ENCODE measurements at places on chromosomes 12 and 14. TPM values are rescaled to one million over a fixed set of nuclear protein-coding genes. Genes with fewer than 3 reads are reported as not detected.

The COX6A1 gene
- 242 TPM for total RNA-seq

The CDH24 gene
- 3.4 TPM for total RNA-seq

The PACS2 gene
- total RNA-seq: 44.9 TPM

The DDN gene
- 0.69 TPM for total RNA-seq

The RNASE3 gene
- total RNA-seq: 2.7 TPM

The RNASE7 gene
- total RNA-seq: 0.79 TPM

The FZD10 gene
- total RNA-seq: 7.7 TPM

The RNF31 gene
- total RNA-seq: 24.2 TPM

The IL31 gene
- total RNA-seq: not detected

The CDCA3 gene
- 8.1 TPM for total RNA-seq

The ANP32D gene
- total RNA-seq: not detected

The PPP4R4 gene
- total RNA-seq: 2.4 TPM

The DDIT3 gene
- total RNA-seq: 38.4 TPM

The BDKRB2 gene
- total RNA-seq: 2.7 TPM

The ITGA5 gene
- total RNA-seq: 52.3 TPM

The C12orf56 gene
- total RNA-seq: 1.1 TPM

The MSI1 gene
- 0.99 TPM for total RNA-seq

The RASSF9 gene
- total RNA-seq: 4.9 TPM

The SUSD6 gene
- total RNA-seq: 18.5 TPM

The NUAK1 gene
- 24.5 TPM for total RNA-seq

The STRAP gene
- total RNA-seq: 56.9 TPM

The GLS2 gene
- total RNA-seq: 2.1 TPM

The PRH2 gene
- not detected for total RNA-seq

The RPL10L gene
- not detected for total RNA-seq

The SDSL gene
- 2.6 TPM for total RNA-seq

The COPS7A gene
- total RNA-seq: 24.4 TPM

The KRT78 gene
- total RNA-seq: 13.7 TPM

The EML1 gene
- 39.1 TPM for total RNA-seq

The LRP6 gene
- 62.2 TPM for total RNA-seq

The CELA1 gene
- not detected for total RNA-seq

The SDS gene
- total RNA-seq: not detected

The ST8SIA1 gene
- total RNA-seq: 6.0 TPM

The PLEKHH1 gene
- 8.7 TPM for total RNA-seq

The PLCZ1 gene
- total RNA-seq: not detected

The RTL1 gene
- total RNA-seq: 4.2 TPM

The BCL2L14 gene
- total RNA-seq: not detected

The DPY19L2 gene
- total RNA-seq: 24.9 TPM

The ETV6 gene
- total RNA-seq: 9.0 TPM

The CPM gene
- 20.5 TPM for total RNA-seq

The DERA gene
- total RNA-seq: 33.8 TPM

The BIN2 gene
- 5.6 TPM for total RNA-seq

The PLEKHD1 gene
- 0.20 TPM for total RNA-seq

The CFAP73 gene
- not detected for total RNA-seq

The GARIN6 gene
- total RNA-seq: not detected

The SERPINA6 gene
- not detected for total RNA-seq

The ASB8 gene
- total RNA-seq: 22.1 TPM

The KRT74 gene
- 133 TPM for total RNA-seq

The CBLN3 gene
- total RNA-seq: 1.8 TPM

The EGLN3 gene
- 32.5 TPM for total RNA-seq

The SAV1 gene
- total RNA-seq: 45.1 TPM

The PTHLH gene
- total RNA-seq: 4.6 TPM

The NOS1 gene
- total RNA-seq: 1.7 TPM

The KRT82 gene
- total RNA-seq: 15.8 TPM

The ANKRD33 gene
- not detected for total RNA-seq

The GLT1D1 gene
- total RNA-seq: 2.2 TPM

The C12orf50 gene
- not detected for total RNA-seq

All from skin of body (tissue), 3 donors.